Cortex of kidney (tissue), 1 donor: ENCODE measurements at places on chromosomes 6 and 20.

DNA sequence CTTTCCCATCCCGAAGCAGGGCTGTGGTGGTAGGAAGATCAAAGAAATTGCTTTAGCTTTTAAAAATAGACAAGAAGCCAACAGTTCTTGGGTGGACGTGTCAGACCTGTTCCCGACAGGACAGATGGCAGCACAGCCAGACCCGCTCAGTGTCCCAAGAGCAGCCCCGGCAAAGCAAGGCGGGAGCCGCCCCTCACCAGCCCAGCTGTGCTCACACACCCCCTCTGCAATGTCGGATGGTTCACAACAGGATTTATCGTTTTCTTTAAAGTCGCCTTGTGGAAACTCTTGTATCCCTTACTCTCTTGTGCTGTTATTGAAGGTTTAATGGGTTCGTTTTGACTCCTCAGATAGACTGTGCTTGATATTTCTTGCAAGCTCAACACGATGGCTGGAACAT is 302.4 kb downstream of the THBS2 start:
- DNase-seq = no peak

DNA sequence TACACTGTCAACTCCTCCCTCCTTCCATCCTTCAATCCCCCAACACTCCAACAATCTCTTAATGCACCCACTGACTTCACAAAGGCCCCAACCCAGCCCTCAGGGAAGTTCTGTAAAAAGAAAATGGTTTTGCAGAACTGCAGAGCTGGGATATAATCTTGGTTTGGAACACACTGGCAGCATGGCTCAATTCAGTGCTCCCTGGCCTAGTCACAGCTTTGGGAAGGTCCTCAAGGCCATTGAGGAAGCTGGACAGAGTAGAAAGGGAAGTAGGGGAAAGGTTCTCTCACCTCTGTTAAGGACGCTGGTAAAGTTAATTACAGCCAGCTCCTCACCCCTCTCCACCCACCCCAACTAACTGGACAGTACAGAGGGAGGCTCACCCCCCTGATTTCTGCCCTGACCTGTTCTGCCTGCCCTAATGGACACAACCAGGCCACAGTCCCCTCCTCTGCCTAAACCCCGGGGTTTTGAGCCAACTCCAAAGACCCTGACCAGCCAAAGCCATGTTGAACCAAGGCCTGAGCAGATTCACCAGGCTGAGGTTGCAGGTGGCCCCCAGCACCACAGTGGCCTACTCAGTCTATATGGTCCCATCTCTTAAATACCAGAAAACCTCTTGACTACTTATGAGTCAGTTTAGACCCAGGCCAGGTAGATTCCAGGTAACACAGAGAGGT is 49.2 kb downstream of the MAFB start:
- DNase-seq = no peak

GRCh38 chr6:152110886-152111820 is 303.7 kb downstream of the ESR1 start:
- no peak for DNase-seq

GRCh38 chr6:40344566-40345167 is 242.5 kb downstream of the LRFN2 start:
- no peak for DNase-seq

DNA sequence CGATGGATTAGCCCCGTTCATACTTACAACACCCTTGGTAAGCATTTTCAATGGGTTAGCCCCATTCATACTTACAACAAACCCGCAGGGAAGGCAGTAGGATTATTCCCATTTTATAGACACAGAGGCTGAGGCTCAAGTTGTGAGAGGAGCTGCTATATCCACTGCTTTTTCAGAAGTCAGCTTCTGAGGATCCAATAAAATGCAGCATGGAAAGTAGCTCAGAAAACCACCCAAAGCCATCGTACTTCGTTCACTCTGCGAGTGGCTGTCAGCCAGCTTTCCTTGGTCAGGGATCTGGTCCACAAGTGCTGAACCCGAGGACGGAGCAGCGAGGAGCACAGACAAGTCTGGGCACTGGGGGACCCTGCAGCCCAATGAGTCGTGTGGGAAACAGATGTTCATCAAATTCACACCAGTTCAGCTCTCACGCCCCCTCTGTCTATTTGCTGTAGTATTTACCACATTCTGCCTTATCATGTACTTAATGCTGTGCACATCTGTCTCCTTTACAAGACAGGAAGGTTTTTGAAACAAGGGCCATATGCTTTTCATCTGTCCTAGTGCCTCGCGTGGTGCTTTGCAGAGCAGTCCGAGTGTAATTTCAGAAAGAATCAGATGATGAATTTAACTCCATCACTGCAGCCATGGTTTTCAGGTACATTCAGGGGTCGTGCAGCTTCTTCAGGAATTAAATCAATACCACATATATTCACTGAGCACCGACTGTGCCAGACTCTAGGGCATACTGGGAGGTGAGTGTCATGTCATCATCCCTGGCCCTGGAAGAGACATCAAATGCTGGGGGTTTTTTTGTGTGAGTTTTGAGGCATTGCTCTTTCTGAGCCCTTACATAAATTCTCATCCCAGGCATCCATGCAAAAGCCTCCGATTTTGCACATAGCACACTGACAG is 256.9 kb downstream of the CDH26 start:
- DNase-seq = no peak

GRCh38 chr6:140858381-140858971 is 1274.2 kb upstream of the GJE1 start:
- DNase-seq = no peak

DNA sequence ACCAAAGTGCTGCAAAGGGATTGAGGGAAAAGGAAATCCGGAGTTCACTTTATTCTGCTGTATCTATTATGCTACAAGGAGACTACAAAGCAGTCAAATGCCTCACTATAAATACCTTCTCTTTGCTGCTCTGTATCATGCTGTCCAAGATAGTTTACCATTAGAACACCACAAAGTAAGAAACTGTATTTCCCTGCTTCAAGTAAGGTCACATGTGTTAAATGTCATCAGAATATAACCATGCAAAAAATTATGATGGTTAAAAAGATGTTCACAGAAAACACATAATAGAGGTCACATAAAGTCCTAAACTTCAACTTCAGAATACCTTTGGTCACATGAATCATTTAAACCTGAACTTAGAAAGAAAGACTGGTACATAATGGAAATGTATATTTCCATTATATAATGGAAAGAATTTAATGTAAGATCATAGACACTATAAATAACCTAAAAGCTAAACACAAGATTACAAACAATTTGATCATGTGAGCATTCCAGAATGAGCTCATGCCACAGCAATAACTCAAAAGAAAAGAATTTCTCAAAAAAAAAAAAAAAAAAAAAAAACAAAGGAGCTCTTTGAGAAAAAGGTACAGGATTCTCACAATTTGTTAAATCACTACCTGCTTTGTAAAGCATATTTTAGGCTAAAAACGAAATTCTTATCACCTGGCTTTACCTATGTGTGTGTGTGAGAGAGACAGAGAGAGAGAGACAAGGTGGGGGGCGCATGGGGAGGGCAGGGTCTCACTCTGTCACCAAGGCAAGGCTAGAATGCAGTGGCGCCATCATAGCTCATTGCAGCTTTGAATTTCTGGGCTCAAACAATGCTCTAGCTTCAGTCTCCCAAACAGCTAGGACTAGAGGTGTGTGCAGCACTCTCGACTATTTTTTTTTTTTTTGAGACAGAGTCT is 58.7 kb downstream of the KIF13A start:
- DNase-seq = no peak

DNA sequence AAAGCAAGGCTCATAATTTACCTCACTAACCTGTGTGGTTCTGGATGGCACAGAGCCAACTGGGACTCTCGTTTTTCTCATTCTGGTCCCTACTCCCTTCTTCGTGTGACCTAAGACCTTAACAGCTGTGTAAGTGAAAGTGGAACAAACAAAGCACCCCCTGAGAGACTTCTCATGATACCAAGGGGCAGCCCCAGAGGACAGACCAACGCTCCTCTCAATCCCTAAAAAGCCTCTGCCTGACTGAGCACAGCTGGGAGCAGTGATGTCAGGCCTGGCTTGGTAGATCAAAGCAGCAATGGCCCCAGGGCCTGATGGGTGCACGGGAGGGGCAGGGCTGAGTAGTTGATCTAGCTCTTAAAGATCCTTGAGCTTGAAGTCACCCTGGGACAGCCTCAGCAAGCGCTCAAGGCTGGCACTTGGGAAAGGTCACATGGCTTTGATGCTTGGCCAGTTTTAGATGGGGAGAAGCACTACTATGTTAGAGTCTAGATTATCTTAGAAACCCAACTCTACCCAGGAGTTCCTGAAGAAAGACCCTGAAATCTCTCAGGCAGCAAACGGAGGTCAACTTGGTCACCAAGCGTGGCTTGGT is 16.2 kb upstream of the TGM2 start:
- DNase-seq = no peak

- no peak for DNase-seq
Measured at GRCh38 chr20:25669826-25670422, 26.7 kb downstream of the ZNF337 start.

DNA sequence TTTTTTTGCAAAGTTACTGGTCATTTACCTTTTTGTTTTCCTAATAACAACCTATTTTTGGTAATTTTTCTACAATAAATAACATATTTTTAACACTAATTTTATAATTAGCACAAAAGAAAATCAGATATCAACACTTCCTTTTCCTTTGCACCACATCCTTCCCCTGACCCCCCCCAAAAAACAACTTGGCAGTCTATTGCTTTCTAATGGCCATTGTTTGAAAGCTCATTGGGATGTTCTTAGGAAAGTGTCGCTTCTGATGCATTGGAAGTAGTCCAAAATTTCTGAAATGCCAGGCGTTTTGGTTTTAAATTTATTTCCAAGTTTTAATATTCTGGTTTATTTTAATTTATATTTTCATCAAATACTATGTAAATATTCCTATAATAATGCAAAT is 407.8 kb downstream of the EYS start:
- no peak for DNase-seq

GRCh38 chr20:34582911-34583310 is 24.4 kb downstream of the MAP1LC3A start:
- DNase-seq = no peak

- no peak for DNase-seq
Measured at GRCh38 chr20:57779401-57780003, 69.7 kb upstream of the PMEPA1 start.

- no peak for DNase-seq
Measured at GRCh38 chr20:41415191-41415590, 48.6 kb upstream of the EMILIN3 start.

DNA sequence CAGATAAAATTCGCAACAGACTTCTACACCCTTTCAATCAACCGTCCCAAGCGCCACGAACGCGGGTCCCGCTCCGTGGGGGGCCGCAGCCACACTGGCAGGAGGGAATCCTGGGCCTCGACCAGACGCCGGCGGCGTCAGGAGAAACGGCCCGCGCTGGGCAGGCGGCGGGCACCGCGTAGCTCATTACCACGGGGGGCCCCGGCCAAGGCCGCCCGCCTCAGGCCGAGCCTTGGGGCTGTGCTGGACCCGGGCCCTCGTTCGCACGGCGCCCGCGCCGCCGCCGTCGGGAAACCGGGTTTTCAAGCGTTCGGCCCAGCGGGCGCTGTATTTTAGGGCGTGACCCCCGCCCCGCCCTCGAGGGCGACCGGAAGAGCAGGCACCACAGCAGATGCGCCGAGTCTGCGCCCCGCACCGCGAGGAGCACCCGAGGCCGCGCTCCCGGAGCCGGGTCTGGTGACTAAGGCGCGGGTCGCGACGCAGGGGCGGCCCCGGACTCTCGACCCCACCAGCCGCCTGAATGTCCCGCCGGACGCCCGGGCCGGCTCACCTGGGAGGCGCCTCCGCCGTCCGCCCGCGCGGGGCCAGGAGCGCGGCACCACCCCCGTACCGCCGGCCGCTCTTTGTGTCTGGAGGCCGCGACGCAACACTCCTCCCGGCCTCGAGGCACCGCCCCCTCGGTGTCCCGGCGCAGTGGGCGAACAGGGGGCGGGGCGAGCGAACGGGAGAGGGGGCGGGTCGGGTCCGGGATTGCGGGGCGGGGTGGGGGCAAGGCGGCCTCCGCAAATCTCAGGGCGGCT is at the start of gene NINL:
Gene NINL, minus strand, starts transcription at position 627 of the 800 bp plus-strand sequence. CDS start 58,944 bp downstream, outside the sequence.
- DNase-seq = no peak

- no peak for DNase-seq
Measured at GRCh38 chr20:35166242-35166830, 5.5 kb upstream of the PROCR start.

DNA sequence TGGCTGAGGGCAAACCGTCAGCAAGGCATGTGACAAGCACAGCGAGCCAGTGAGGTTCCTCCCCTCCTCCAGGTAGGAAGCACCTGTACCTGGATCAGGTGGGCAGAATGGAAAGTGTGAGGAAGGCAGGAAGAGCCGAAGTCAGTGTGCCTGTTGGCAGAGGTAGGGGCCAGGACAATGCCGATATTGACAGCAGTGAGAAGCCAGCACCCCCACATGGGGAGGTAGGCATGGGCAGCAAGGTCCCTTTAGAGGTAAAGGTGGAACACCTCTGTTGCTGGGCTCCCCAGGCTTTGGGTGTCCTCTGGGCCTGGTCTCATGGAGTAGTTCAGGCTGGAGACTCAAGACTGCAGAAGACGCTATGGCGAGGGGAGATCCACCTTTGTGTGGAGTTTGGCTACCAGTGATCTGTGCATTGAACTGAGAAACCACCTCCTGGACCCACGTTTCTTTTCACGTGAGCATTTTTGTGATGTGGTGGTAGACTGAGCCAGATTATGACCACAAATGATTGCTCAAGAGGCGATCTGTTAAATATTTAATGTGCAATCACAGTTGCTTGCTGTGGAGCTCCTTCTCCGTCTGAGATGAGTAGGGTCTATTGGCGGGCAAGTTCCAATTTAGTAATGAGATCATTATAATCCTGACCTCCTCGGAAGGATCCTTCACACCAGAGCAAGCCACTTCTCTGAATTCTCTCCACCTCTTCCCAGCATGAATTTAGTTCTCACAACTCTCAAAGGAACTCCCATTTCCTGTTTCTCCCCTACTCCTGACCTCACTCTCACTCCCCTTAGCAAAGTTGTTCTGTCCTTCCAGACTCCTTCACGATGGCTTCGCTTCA is 174.8 kb downstream of the CDH26 start:
- no peak for DNase-seq

DNA sequence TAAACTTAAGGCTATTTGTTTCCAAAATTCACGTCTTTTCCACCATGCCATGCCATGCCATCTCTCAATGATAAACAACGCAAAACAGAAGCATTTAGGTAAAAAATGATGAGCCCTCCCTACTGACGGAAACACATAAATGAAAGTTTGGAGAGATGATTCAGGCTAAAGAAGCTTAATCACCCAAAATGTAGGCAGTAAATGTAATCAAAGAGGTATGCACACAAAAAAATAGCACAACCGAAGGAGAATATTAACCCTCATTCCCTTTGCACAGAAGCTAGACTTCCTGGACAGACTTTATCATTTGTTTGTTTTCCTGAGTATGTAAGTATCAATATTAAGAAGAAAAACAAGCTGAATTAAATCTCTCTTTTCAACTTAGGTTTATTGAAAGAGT is 28.8 kb downstream of the DCDC2 start:
- no peak for DNase-seq

- DNase-seq = no peak
Measured at GRCh38 chr6:8000636-8001035, 63.6 kb downstream of the BLOC1S5 start.

GRCh38 chr20:46438156-46438750 is 31.8 kb upstream of the ELMO2 start:
- DNase-seq = no peak

DNA sequence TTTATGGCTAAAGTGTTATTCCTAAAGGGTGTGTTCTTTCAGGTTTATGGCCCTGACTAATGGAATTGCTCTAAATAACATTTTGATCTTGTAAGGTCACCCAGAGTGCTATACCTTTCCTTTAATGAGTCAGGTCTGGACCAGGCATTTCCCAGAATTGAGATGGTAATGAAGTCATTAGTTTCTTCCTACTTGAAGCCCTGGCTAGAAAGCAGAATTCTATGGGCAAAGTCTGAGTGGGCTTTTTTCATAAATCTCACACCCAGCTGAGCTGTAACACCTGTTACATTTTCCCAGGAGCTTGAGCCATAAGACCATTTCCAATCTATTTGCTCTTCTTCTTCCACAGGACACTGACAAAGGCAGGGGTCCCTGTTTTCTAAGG is 122.0 kb upstream of the ID4 start:
- DNase-seq = no peak
